H9 (cell line): ENCODE measurements at places on chromosomes 1 and 21. TPM values are rescaled to one million over a fixed set of nuclear protein-coding genes. Genes with fewer than 3 reads are reported as not detected.

Gene SMCP
- total RNA-seq: not detected in 2 replicates

Gene OLFML3
- total RNA-seq: 171 and 176 TPM in 2 replicates

DNA sequence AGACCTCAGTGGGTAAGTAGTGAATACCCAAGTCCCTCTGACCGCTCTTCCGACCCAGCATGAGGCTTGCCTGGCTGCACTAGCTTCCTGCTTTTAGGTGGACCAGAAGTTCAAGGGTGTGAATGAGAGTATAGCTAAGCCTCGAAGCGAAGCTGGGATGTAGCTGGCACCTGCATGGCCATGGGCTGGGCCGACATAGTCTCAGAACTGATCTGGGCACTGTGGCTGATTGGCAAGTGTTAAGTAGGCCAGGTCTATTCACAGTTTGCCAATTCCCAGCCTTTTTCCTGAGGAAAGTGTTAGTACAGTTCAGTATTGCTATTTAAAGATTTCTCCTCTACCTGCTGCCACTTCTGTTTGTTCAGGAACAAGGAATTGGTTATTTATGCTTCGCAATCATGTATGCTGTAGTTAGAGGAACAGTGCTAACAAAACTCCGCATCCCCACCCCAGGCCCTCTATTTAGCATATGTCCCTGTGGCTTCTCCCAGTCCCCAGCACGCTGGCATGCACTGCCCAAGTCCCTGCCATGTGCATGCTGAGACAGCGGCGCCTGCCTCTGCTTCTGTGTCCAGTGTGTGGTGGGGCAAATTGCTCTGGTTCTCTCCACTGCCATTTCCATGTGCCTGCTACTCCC is 16.3 kb downstream of the SPATA46 start:
- DNase-seq: no peak
- no peak overlapping the region for H3K4me3 ChIP-seq
- no peak overlapping the region for H3K27ac ChIP-seq
- peaks cover 8% of the 10 kb centered on the region; the same call in 1 of the 2 replicates for H3K36me3 ChIP-seq
- H3K27me3 ChIP-seq: no peaks in the 10 kb centered on the region

DNA sequence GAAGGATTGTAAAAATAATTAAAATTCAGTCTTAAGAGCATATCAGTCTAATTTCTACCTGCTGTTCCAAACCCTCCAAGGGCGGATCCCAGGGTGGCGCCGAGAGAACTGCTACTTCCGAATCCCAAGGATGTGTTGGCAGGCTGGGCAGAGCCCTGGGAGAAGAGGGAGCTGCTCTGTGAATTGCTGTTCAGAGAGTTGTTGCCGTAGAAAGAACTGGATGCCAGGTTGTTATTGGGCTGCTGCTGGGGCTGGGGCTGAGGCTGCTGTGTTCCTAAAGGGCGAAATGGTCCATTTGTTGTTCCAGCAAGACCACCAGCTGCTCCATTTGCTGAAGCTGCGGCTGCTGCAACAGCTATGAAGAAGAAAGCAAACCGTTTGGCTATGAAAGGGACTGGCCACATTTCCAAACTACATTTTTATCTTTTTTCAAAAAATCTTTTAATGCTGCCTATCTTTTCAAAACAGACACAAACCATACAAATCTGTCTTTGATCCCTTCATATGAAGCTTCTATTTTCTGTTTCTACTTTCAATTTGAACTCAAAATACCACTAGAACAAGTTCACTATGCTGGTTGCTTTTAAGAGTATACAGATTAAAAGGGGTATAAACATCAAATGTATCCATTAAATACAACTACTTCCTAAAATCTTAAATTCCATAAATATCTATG is 57.5 kb upstream of the SDC3 start:
- no peaks in the 10 kb centered on the region for H3K27me3 ChIP-seq
- no peak for DNase-seq
- H3K4me1 ChIP-seq: no peaks in the 10 kb centered on the region
- peaks cover 93% of the 10 kb centered on the region for H3K36me3 ChIP-seq
- H3K27ac ChIP-seq: no peak overlapping the region
- no peak overlapping the region for H3K4me3 ChIP-seq

Gene ZNF593OS
- not detected in 2 replicates for total RNA-seq
